ENCODE measurements at places on chromosomes 11 and 22. TPM values are rescaled to one million over a fixed set of nuclear protein-coding genes. Genes with fewer than 3 reads are reported as not detected.
A peak's percentile ranks its signal among the peaks of the same experiment; 100 is the strongest.

The MS4A6E gene
- not detected for total RNA-seq

The FREY1 gene
- not detected for total RNA-seq

The WBP2NL gene
- not detected for total RNA-seq

The PLCB3 gene
- total RNA-seq: 43.5 TPM

The USP35 gene
- total RNA-seq: 6.1 TPM

The CELSR1 gene
- 85.0 TPM for total RNA-seq

The PAX6 gene
- total RNA-seq: 0.36 TPM

DNA sequence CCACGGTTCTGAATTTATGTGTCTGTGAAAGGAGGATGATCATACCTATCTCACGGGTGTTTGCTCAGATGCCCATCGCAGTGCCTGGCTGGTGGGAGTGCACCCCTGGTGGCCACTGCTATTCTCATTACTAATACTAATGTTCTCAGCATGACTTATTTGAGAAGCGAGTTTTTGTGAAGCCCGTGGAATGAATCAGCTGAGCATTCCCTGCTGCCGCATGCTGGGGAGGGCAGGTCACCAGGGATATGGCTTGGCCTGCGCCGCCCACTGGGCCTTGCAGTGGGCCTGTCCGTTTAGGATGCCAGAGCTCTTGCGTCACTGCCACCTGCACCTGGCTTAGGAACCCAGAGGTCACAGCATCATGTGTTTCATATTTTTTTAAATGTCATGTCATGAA, 16.9 kb downstream of the CTTN start:
- DNase-seq: no peak

DNA sequence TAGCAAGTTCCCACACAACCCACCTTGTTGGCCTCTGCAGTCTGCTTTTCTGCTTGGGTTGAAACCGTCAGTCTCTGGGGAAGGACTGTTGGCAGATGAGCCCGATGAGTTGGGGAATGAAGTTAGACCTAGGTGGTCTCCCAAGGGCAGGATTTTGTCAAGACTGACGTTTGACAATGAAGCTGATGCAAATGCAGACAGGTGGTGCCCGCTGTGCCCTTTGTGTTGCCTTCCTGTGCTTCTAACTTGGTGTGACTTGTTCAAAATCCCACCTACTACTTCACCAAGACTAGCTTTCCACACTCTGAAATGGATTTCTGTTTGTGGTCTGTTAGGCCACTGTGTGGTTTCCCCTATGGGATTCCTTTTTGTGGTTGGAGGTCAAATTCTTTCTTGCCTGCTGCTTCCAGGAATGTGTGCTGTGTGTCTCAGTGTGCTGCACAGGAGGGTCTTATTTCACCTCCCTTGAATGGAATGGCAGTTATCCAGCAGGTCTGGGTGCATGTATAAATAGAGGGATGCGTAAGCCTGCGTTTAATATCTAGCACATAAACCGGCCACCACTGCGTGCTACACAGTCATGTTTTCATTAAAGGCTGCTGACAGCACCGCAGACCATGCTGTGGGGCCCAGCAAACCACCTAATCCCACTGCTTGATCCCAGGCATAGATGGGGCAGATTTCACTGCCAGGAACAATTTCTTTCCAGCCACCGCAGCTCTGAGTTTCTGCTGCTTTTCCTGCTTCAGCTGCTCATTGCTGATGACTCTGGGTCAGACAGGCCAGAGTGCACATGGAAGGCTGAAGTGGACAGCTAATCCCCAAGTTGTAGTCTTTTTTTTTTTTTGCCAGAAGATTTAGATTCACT, 44.8 kb downstream of the ADAMTS8 start:
- DNase-seq: peak; percentile 84

- no peak for DNase-seq
Observed at GRCh38 chr22:28034760-28035401, 115.8 kb upstream of the PITPNB start.

- no peak for DNase-seq
Observed at GRCh38 chr22:39651053-39651996, 80.8 kb downstream of the CACNA1I start.

- no peak for DNase-seq
Observed at GRCh38 chr22:43289976-43290721, 53.0 kb downstream of the SCUBE1 start.

DNA sequence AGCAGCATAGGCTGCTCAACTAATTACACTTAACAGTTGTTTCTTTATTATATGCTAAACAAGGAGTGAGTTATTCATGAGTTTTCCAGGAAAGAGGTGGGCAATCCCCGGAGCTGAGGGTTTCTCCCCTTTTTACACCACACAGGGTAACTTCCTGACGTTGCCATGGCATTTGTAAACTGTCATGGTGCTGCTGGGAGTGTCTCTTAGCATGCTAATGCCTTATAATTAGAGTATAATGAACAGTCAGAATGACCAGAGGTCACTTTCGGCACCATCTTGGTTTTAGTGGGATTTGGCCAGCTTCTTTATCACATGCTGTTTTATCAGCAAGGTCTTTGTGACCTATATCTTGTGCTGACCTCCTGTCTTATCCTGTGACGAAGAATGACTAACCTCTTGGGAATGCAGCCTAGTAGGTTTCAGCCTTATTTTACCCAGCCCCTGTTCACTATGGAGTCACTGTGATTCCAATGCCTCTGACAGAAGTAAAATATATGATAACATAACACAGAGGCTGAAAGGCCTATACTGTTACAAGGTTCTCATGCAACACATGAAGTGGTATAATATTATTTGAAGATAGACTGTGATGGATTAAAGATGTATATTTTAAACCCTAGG, 41.3 kb upstream of the RDX start:
- no peak for DNase-seq

- no peak for DNase-seq
Observed at GRCh38 chr11:112949781-112950575, 11.2 kb upstream of the NCAM1 start.

DNA sequence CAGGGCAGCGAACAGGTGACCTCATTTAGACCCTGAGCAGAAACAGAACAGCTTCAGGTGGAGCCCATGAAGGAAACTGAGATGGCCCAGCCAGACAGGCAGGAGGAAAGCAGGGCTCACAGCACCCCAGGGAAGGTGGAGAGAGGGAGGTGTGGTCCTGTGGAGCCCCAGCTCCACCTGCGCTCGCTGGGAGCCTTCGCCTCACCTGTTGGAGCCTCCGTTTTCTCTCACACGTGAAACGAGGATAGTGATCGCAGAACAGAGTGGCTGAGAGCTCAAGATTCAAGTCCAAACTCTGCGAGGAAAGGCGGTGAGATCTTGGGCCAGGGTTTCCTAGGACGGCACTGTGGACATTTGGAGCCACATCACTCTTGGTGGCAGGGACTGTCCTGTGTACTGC, 8.6 kb upstream of the CERK start:
- DNase-seq: no peak

- no peak for DNase-seq
Observed at GRCh38 chr22:40281717-40282116, 64.6 kb upstream of the ADSL start.

GRCh38 chr22:23519442-23520157, 60.5 kb downstream of the IGLL1 start:
- DNase-seq: no peak

- no peak for DNase-seq
Observed at GRCh38 chr22:26271427-26271826, 102.2 kb downstream of the SEZ6L start.

GRCh38 chr11:8640267-8640906, 42.1 kb downstream of the TRIM66 start:
- DNase-seq: no peak

DNA sequence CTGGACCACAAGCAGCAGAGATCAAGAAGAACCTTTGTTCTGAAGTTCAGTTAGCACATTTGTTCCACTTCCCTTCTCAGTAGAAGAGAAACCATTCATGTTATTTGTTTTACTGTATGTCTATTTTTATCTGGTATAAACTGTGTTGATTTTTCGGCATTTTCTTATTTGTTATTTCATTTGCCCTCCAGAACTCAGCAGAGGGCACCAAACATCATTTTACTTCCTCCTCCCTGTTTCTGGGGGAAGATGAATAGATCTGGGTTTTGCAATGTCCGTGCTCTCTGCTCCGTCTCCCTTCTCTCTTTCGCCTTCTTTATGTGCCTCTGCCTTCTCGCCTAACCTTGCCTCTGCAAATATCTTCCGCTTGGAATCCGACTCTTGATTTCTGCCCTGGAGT, 366.9 kb downstream of the NTM start:
- DNase-seq: no peak

- no peak for DNase-seq
Observed at GRCh38 chr22:37173709-37174108, 14.3 kb downstream of the C1QTNF6 start.

DNA sequence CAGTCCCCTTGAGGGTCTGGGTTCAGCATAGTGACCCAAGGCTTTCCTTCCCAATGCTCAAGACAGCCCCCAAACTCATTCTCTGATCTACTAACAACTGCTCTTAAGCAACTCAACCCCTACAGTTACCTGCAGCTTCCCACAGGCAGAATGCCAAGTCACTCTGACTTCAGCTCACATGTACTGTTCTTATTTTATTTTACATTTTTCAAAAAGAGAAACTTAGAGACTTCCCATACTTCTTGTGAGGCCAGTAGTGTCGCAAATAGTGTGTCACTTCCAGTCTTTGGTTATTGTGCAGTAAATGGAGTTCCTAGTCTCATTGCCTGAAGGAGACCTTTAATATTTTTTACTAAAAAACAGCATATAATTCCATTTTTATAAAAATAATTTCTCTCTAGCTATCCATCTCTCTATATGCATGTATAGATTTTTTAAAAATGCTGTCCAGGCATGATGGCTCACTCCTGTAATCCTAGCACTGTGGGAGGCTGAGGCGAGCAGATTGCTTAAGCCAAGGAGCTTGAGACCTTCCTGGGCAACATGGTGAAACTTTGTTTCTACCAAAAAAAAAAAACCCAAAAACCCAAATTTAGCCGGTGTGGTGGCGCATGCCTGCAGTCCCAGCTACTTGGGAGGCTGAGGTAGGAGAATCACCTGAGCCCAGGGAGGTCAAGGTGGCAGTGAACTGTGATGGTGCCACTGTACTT, 41.8 kb downstream of the ENTHD1 start:
- no peak for DNase-seq

DNA sequence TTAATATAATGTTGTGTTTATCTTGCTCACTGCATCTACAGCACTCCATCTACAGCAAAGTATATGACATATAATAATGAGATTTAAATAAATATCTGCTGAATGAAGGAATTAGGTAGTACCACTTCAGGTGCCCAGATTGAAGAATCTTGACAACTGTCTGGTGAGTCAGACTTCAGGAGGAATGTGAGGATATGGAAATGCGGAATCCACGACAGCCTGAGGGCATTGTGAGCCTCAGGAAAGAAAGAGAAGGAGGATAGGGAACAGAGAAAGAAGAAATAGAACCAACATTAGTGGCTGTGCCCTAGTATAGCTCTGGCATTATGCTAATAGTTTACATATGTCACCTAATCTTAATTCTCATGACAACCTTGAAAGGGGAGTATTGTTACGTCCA, 304.4 kb downstream of the AASDHPPT start:
- no peak for DNase-seq

DNA sequence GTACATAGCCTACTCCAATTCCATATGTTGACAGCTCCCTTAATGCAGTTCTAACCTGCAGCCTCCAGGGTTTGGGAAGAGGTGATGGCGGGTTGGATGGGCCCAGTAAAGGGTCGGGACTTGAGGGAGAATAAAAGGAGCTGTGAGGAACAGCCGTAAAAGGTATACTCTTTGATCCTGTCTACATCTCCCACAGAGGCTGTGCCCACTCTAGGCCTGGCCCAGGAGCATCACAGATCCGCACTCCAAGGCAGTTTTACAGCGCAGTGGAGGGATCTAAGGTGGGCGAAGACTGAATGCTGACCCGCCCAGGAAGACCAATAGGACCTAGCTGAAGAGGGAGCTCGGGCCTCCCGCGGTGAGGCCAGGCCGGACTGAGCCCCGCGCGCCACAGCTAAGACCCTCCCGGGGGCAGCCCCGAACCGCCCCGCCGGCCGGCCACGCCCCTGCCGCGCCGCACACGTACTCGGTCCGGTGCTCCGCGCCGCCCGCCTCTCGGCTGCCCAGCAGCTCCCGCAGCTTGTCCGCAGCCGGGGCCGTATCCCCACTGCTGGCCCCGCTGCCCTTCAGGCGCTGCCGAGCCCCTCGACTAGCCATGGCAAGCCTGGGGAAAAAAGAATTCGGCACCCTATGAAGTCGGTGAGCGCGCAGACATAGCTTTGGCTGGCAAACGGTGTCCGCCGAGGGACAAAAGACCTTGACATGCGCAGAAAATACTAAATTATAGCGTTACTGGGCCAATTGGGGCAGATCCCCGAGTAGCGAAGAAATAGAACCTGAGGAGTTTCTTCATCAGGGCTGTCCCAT, at the start of gene ALG9:
Gene ALG9, minus strand, starts transcription at position 696 of the 807 bp plus-strand sequence. Its CDS starts 99 bp downstream, at position 597.
- DNase-seq: no peak

- DNase-seq: no peak
Observed at GRCh38 chr11:32312206-32312817, 123.0 kb downstream of the WT1 start.

GRCh38 chr11:61967924-61968757, 707 bp upstream of the FTH1 start:
- no peak for DNase-seq

GRCh38 chr11:63551091-63551888, 11.9 kb downstream of the PLAAT2 start:
- DNase-seq: no peak

Data from epithelial cell of proximal tubule (primary cell).